Fibroblast of skin of abdomen (primary cell): ENCODE measurements at places on chromosomes 6 and 20.
A peak's percentile ranks its signal among the peaks of the same experiment; 100 is the strongest.

DNA sequence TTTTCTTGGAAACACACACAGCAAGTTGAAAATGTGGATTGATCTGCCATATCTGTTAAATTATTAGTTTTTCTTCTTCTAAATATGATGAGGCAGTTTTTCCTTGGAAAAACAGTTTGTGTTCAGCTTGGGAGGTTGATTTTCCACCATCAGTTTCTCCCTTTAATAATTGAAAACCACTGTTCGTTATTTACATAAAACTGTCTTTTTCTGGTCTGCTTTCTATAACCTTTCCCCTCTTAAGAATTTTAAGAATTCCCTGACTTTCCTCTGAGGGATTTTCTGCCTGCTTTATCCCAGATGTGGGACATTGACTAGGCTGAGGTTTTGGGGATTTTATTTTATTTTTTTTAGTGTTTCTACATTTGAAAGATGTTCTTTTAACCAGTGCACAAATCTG lies 27.2 kb downstream of the DSE start:
- peak; percentile 87 for DNase-seq

DNA sequence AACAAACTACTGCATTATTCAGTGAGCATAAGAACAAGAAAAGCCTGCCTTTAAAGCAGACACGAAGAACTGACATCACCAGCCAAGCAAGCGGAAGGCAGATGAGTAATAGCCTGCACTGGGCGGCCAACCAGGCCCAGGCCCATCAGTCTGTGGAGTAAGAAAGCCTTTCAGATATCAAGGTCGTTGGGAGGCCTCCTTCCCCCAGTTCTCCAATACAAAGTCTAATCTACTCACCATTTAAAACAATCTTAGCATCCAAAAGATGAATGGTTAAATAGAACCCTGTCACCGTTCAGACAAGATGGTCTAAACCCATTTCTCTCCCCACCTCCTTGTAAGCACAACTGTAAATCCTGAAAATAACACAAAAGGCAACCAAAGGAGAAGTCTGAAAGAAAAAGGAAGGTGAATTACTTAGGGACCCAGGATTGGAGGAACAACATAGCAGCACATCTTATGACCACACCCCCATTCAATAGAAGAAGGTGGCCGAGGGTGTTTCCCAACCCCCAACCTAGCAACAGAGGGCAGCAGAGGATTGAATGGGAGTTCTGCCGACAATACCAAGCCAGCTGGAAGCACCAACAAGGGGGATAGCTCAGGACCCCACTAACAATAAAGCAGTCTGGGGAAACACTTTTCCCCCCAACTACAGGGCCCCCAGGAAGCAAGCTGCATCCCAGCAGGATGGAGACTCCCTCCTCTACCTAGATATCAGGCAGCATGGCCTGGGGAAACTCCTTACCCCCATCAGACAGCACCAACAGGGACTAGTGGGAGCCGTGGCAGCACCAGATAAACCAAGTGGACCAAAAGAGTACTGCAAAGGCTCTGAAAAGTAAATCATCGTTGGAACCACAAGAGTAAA lies 67.9 kb downstream of the ZHX3 start:
- DNase-seq = peak; percentile 85

DNA sequence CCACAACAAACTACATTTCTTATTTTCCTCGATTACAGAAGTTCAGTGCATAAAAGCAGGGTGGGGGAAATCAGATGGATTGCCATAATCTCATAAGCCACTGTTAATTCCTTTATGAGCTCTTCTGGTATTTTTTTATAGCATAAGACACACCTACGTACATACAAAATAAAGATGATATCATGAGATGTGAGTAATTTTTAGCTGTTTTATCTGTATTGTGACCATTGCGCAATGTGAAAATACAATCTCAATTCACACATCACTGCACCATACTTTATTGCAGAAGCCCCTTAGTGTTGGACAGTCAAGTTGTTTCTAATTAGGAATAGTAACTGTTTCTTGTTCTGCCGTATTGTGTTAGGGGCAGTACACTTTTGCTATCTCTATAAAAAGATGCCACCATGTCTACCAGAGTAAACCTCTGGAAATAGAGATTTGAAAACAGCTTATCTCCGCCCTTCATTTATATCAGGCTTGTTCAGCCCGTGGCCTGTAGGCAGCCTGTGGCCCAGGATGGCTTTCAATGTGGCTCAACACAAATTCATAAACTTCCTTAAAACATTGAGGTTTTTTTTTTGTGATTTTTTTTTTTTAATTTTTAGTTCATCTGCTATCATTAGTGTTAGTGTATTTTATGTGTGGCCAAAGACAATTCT lies 90.4 kb downstream of the FARS2 start:
- no peak for DNase-seq

- DNase-seq = no peak
Measured at GRCh38 chr6:36139431-36139830, 9.1 kb downstream of the MAPK13 start.

DNA sequence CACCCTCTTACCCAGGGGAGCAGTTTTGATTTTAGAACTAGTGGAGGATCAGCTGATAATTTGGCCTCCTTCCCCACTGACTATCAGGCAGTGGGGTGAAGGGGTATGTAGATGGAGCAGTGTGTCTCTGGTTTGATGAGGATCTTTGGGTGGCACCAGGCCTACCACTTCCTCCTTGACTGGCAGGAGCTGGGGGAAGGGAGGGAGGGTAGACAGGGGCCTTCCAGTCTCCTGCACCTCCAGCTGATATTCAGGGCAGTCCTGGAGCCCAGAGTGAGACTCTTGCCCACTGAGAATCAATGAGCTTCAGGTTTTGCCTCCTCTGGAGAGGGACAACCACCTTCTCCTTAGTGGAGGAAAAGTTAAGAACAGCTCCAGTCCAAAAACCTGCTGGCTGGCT lies 3.2 kb downstream of the DEF6 start:
- DNase-seq = no peak

- peak; percentile 64 for DNase-seq
Measured at GRCh38 chr6:37602346-37602745, 95.3 kb downstream of the MDGA1 start.

DNA sequence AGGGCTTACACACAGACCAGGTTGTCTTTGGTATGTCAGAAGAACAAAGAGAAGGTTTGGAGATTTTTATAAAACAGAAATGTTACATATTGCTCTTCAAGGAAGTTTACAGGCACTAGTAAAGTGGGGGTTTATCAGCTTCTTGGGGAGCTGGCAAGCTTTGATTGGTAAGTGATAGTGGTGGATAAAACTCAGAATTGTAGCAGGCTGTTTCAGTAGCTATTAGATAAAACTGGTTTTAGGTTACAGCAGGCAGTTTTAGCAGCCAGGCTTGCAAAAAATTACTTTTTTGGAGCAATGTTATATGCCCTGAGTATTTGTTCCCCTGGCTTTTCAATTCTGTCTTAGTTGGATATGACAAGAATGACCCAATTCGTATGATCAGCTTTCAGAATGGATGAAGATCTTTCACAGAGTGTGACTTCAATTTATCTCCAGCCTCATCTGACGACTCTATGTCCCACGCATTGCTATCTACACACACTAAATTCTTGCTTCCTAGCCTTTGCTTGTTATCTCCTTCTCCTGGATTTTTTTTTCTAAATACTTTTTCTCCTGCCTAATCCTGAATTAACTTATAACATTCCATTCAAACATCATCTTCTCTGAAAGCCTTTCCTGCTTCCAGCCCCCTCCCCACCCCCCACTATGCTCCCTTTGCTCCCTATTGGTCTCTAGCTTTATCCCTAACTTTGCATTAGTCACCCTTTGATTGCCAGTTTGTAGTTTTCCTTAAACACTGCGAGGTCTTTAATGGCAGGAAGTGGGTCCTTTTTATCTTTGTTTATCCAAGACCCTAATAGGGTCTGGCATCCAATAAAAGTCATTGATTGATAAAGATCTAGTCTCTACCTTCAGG lies 1.0 kb upstream of the TOMM34 start:
- peak; percentile 28 for DNase-seq

DNA sequence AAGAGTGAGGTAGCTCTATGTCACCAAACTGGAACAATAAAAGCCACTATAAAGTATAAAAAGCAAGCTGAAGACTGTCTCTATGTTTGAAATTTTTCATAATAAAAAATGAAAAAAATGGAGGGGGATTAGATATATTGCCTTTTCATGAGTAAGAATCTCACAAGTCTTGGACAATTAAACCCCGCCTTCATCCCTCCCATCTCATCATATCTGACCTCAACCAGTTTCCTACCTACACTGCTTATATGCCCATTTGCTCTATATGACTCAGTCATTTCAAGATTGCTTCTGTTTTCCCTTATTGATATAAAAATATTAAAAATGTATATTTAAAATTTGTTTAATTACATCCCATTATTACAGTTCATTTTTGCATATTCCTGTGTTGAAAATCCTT lies 2.9 kb upstream of the TRIM39 start:
- DNase-seq = peak; percentile 4

GRCh38 chr6:137432054-137432611 lies 62.1 kb downstream of the OLIG3 start:
- no peak for DNase-seq

- peak; percentile 36 for DNase-seq
Measured at GRCh38 chr20:38523697-38524096, 51.1 kb downstream of the RALGAPB start.

- DNase-seq = no peak
Measured at GRCh38 chr20:59709636-59710035, 105.3 kb downstream of the PHACTR3 start.

GRCh38 chr6:38688579-38689087 lies 14.3 kb downstream of the GLO1 start:
- no peak for DNase-seq

DNA sequence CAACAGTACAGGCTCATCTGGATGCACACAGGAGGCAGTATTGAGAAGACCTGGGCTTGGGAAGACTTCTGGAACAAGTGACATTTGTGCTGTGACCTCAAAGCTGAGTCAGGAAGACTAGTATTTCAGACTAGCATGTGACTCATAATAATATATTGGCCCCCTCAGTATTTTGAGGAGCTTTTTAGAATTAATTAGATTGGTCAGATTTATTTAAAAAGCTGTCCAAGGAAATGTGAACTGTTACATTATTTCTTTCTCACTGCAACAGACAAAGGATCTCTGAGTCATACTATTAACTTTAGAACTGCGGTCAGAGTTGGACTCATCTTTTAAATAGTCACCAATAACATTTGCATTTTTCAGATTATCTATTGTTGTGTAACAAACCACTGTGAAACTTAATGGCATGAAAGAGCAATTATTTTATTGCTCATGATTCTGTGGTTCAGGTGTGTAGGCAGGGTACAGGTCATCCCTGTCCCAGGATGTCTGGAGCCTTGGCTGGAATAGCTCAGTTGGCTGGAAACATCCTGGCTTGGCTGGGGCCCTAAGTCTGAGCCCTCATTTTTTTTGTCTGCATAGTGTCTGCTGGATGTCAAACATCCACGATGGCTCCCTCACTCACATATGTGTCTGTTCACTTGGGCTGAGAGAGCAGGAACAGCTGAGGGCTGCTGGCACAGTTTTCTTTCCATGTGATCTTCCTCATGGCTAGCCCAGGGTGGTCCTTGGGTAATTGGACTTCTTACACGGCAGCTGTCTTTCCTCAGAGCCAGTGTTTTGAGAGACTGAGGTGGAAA lies 46.9 kb downstream of the MAP3K4 start:
- peak; percentile 96 for DNase-seq

GRCh38 chr6:133809406-133809805 lies 79.5 kb upstream of the TCF21 start:
- peak; percentile 81 for DNase-seq

DNA sequence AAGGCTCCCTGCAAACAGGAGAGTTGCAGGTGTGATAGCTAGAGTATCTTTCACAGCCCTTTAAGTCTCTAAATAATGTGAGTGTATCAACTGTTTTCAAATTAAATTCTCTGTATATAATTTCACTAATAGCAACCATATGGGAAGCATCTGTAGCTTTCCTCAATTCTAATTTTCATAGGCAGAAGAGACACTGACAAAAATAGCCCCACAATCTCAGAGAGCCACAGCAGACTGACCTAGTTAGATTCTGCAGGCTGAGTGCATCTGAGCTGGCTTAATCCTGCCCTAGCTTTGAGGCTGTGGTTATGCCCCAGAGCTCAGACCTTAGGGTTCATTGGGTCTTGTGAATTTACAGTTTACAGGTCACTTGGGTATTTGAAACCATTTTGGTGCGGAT lies 63.9 kb downstream of the MAP7 start:
- no peak for DNase-seq

- DNase-seq = peak; percentile 44
Measured at GRCh38 chr6:132298344-132298949, 102.8 kb downstream of the MOXD1 start.

GRCh38 chr6:36917541-36918193 lies 31.9 kb downstream of the C6orf89 start:
- DNase-seq = peak; percentile 85

DNA sequence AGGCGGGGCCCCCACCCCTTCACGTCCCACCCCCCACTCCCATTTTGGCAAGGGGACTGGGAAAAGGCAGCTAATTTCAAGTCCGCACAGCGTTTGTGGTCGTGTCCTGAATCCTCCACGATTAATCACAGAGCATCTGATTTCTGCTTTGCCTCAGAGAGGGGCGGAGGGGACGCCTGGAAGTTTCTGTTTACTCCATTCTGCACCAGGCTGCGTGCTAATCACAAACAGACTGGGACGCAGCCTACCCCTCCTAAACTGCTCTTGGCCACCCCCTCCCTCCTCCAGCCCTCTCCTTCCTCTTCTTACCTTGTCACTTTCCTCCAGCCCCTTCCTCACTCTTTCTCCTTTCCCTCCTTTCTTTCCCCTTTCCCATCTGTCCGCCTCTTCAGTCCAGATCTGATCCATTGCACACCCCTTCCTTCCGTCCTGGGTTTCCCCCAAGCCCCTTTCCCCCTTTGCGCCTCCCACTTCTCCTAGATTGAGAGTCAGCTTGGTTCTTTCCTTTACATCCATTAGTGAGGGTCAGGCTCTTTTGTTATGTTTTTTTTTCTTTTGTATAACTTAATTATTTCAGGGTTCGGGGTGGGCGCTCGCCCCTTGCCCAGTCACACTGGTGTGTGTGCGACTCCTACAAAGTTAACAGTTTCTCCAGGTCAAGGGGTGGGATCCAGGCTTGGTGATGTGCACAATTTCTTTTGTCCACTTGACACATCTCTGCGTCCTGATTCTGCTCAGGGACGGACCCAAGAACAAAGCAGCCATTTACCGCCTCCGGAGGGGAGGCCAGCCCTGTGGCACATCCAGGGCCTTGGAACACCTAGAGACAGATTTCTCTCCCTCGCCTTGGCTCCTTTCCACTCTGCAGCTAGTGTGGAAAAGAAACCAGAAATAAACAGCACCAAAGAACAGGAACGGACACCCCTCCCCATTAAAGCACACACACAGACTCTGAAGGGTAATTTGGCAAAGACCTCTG lies 520 bp upstream of the RIPOR3 start:
- peak; percentile 73 for DNase-seq

DNA sequence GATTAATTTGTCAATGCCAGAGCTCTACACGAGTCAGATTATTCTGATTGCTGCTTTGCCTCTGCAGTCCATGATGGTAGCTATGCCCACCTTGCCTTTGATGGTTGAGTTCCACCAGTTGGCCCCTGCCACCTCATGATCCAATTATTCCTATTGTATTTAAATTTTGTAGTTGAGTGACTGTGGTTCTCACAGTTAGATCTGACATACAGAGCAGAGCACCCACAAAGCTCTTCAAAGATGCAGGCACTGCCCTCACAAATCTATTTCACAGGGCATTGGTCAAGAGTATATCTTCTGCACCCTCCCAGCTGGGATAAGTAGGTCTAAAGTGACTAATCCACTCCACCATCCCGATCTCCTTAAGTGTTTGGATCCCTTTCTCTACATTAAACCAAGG lies 318.8 kb downstream of the EYA4 start:
- no peak for DNase-seq

GRCh38 chr6:15575357-15576033 lies 87.3 kb downstream of the DTNBP1 start:
- no peak for DNase-seq
